CD4-positive, alpha-beta T cell treated with Interleukin-6 at 100 ng/mL for 8 hours (primary cell): ENCODE measurements at places on chromosomes 7 and 10.

- DNase-seq: no peak
Measured at GRCh38 chr7:130379921-130380860, at the start of gene CPA1. Gene CPA1 (plus strand): TSS chr7:130380494. CDS start chr7:130380521, 27 bp downstream.

DNA sequence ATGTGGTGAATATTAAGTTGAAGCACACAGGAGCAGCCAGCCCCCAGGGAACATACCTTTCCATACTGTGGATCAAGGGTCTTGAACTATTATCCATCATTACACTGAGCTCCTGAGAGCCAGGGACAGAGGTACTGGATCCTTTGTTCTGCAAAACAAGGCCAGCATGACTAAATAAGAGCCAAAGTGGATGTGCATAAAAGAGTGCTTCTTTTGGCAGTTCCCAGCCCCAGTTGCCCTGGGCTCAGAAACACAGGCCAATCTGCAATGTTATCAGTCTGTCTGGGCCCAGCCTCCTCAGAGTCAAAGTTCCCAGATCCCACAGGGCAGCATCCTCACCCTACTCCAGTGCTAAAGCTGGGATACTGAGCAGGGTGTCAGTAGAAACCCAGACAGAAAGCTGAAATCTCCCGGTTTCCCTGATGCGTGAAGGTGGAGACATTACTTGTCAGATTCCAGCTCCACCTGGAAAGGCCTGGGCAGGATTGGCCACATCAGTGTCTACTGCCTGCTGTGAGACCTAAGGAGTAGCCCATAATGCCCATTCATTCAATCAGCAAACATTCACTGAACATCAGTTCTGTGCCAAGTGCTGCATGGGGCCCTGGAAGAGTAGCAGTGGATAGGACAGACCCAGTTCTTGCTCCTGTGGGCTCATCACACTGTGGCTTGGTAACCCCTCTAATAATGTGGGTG lies 342.7 kb downstream of the CXCL12 start:
- no peak for DNase-seq

GRCh38 chr7:107501593-107501992 lies 31.7 kb downstream of the GPR22 start:
- no peak for DNase-seq

- DNase-seq: no peak
Measured at GRCh38 chr10:31832261-31832660, 96.4 kb downstream of the ARHGAP12 start.

DNA sequence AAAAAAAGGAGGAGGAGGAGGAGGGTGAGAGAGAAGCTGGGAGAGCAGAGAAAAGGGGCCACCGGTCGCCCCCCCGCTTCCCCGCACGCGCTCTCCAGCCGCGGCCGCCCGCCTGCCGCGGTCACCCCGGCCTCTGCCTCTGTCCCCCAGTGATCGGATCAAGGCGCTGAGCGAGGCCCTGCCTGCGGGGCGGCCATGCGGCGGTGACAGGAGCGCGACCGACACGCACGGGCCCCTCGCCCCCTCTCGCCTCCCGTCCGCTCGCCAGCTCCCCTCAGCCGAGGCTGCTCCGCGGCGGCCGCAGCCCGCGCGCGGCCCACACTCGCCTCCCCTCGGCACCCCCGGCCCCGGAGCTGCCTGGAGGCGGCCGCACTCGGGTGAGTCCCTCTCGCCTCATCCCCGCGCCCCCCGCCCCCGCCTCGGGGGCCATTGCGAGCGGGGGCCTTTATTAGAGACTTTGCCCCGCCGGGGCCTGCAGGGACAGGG lies at the start of gene GTF2I:
Gene GTF2I, plus strand, starts transcription at position 27 of the 486 bp plus-strand sequence. CDS start 31,411 bp downstream, outside the sequence.
- no peak for DNase-seq

GRCh38 chr7:157889480-157889879 lies 552.7 kb downstream of the DNAJB6 start:
- no peak for DNase-seq

- no peak for DNase-seq
Measured at GRCh38 chr10:113859261-113859660, 4.8 kb downstream of the NHLRC2 start.

- DNase-seq: no peak
Measured at GRCh38 chr10:122500194-122500593, 38.8 kb downstream of the HTRA1 start.

DNA sequence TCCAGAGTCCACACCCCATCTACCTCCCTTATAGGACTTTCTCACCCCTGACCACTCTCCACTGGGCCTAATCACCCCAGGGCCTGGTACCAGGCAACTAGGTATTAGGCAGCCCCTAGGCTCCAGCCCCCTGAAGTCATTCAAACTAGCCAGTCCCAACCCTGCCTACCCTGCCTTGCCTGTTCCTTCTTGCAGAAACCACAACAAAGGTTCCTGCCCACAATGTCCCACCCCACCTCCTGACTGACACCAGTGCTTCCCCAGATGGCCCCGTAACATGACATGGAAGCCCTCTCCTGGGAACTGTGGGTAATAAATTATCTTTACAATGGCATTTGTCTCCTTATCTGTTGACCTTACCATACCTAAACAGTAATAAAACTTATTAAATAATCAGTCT lies 100.6 kb upstream of the PDE1C start:
- no peak for DNase-seq

DNA sequence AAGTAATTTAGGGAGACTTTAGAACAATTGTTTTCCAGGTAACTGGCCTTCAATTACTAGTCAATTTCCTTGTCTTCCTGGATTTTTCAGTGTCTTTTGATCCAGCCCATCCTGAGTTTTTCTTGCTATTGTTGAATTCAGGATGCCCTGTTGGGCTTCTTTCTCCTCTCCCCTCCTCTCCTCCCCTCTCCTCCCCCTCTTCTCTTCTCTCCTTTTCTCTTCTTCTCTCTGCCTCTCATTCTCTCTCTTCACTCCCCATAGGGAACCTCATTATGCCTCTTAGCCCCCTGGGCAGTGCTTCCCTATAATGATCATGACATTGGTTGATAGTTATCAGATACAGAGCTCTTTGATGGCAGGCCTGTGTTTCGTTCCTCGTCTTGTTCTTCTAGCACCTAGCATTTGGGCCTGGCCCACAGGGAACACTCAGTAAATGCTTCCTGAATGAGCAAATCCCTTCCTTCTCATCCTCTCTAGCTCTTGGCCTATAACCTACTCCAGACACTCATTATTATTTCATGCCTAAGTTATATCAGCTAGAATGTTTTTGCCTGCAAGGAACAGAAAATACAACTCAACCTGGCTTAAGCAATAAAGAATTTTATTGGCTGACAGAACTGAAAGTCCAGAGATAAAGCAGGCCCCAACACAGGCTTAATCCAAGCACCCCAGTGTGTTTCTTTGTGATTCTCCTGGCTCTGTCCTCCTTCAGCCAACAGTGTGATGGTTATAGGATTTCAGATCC lies 56.8 kb downstream of the CACNB2 start:
- DNase-seq: no peak

DNA sequence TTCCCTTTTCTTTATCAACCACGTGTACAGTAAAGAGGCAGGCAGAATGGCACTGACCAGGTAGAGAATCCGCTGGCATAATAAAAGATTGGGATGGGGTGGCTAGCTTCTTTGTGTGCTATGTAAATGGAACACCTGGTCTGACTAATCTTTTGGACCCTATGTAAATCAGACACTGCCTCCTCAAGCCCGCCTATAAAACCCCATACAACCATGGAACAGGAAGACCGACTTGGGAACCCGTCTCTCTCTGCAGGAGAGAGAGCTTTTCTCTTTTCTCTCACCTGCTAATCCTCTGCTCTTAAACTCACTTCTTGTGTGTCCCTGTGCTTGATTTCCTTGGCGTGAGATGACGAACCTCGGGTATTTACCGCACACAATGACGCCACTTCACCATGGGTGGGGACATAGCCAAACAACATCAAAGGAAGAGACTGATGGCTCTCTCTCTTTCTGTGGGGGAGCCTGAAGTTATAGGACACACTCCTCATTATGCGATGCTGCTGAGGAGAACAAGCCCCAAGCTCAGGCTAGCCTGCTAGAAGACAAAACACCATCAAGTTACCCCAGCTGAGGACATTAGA lies 94.2 kb downstream of the ARL5B start:
- DNase-seq: no peak

- DNase-seq: no peak
Measured at GRCh38 chr7:112649560-112649959, 140.6 kb downstream of the TMEM168 start.

DNA sequence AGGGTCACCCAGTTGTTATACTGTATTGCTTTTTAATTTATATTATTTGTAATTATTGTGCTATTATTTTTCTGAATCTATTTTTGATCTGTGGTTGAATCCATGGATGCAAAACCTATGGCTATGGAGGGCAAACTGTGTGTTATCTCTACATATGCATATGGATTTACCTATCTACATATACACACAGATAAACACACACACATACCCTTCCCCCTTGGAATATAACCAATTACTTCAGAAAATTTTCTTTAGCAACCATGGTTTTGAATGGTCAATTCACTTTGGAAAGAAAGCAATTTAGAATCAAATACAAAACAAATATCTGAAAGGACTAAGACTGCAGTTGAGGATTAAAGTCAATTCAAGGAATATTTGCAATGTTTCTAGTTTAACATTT lies 39.1 kb downstream of the MTPN start:
- no peak for DNase-seq

DNA sequence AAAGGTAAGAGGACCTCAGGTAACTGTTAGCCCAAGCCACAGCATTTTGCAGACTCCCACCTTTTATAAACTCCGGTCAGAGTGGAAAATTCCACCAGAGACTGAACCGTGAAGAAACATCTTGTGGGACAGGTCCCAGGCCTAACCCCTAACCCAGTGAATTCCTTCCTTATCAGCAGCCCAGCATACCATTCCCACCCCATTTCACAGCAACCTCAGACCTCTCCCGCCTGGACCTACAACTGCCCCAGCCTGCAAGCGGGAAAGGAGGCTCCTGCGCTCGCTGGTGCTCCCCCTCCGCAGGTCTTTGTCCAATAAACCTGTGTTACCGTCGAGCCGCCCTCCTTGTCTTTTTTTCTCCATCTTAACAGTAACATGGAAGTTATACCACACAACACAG lies 736.6 kb downstream of the MAGI2 start:
- no peak for DNase-seq

- DNase-seq: no peak
Measured at GRCh38 chr7:31785101-31785500, 98.1 kb downstream of the PPP1R17 start.

GRCh38 chr10:15627617-15628196 lies 92.0 kb downstream of the ITGA8 start:
- DNase-seq: no peak

- no peak for DNase-seq
Measured at GRCh38 chr7:30278376-30278775, 6.0 kb upstream of the ZNRF2 start.

GRCh38 chr10:102644066-102644645 lies at the start of gene TRIM8:
Gene TRIM8 (plus strand): TSS chr10:102644479. CDS start chr10:102644618, 139 bp downstream.
- DNase-seq: peak; percentile 41

- no peak for DNase-seq
Measured at GRCh38 chr7:146115548-146115850, 1.1 kb upstream of the CNTNAP2 start.

GRCh38 chr7:135372222-135372621 lies 137.7 kb downstream of the CNOT4 start:
- no peak for DNase-seq

GRCh38 chr10:61923210-61923949 lies 21.9 kb downstream of the ARID5B start:
- DNase-seq: no peak

- DNase-seq: peak; percentile 73
Measured at GRCh38 chr7:106598663-106599342, 62.2 kb downstream of the CCDC71L start.

DNA sequence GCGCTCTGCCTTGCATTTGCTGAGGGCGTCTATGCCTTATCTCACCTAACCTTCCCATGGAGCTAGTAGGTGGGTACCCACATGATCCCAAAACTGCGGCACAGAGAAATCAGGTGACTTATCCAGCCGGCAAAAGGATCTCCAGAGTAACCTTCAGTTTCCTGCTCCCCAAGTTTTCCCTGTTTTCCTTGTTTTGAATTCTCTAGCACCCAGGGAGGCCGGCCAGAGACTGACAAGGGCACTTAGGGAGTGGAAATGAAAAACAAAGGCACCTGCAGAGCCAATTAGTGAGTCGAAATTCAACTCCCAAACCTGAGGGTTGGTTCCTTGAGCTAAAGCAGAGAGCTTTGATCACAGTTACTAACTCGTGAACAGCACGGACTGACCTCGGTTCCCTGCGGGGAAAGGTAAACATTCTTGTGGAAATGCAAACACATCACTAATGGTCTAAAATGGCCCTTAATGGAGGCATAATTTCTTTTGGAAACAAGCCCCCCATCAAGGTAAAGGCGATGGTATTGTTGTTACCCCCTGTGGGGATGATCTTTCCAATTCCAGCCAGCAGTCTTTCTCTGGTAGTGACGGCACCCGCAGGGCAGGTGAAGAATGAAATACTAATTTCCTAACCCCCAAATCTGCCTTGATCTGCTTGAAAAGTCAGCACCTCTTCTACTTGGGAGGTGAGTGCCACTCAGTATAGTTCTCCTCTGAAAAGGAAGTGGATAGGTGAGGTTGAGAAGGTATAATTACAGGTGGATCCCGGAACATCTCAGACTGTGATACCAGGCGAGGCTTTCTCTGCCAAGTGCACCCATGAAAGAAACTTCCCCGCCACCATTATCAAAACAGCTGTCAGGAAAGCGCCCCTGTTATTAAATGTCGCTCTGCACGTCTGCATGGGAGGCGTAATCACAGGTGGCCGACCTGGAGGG lies 365.6 kb upstream of the AUTS2 start:
- DNase-seq: no peak

GRCh38 chr7:106216517-106216922 lies 68.3 kb downstream of the NAMPT start:
- no peak for DNase-seq

- DNase-seq: no peak
Measured at GRCh38 chr7:138900035-138900828, 81.0 kb downstream of the KIAA1549 start.

GRCh38 chr10:69044546-69044945 lies 43.4 kb upstream of the SRGN start:
- DNase-seq: no peak

DNA sequence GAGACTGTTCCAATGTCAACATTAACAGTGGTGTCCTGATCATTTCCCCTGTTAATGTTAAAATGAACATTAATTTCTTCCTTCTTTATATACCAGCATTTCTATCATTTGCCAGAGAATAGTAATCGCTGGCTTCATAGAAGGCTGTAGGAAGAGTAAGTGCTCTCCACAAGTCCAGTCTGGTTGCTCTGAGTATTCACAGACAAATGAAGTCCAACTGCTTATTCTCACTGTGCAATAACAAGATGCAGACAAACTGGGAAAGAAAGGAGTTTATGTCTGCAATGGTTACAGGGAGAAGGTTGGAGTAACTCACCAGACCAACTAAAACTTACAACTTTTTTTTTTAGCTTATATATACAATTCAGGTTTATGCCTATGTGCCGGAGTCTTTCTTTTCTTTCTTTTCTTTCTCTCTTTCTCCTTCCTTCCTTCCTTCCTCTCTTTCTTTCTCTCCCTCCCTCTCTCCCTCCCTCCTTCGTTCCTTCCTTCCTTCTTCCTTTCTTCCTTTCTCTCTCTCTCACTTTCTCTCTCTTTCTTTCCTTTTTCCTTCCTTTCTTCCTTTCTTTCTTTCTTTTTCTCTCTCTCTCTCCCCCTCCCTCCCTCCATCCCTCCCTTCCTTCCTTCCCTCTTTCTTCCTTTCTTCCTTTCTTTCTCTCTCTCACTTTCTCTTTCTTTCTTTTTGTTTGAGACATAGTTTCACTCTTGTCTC lies 19.1 kb downstream of the CDC14C start:
- DNase-seq: no peak

- DNase-seq: no peak
Measured at GRCh38 chr7:149125189-149125862, 798 bp downstream of the ZNF425 start.
